ENCODE measurements at places on chromosomes 6 and 20. TPM values are rescaled to one million over a fixed set of nuclear protein-coding genes. Genes with fewer than 3 reads are reported as not detected.

Gene TNF
- total RNA-seq = 0.42 TPM

Gene LHFPL5
- total RNA-seq = not detected

Gene COL9A1
- total RNA-seq = 4.6 TPM

Gene GSTA1
- not detected for total RNA-seq

Gene KIFC1
- total RNA-seq = not detected

Gene TBX18
- 10.4 TPM for total RNA-seq

Gene MPIG6B
- total RNA-seq = 0.35 TPM

Gene TPBG
- total RNA-seq = 5.1 TPM

Gene DNAH8
- not detected for total RNA-seq

Gene TRMT6
- total RNA-seq = 9.6 TPM

Gene DSP
- 311 TPM for total RNA-seq

Gene SLC12A5
- total RNA-seq = 2.2 TPM

Gene F13A1
- 134 TPM for total RNA-seq

Gene GINS1
- total RNA-seq = 0.51 TPM

Gene NR2E1
- not detected for total RNA-seq

Gene HSPA1A
- 286 TPM for total RNA-seq

Gene TGM3
- not detected for total RNA-seq

Gene TRIM40
- total RNA-seq = not detected

Gene OTOR
- total RNA-seq = not detected

Gene CAPN11
- total RNA-seq = not detected

Gene MEP1A
- not detected for total RNA-seq

Gene LRRC73
- total RNA-seq = 0.82 TPM

Gene EEF1A2
- total RNA-seq = 701 TPM

Gene LPA
- total RNA-seq = not detected

Gene NRSN1
- total RNA-seq = not detected

Gene DLL1
- total RNA-seq = 23.9 TPM

Gene APOM
- total RNA-seq = 0.85 TPM

Gene RAB44
- total RNA-seq = 0.06 TPM

Gene KIF13A
- 79.3 TPM for total RNA-seq

Gene HMGN4
- 35.4 TPM for total RNA-seq

Gene FAM162B
- total RNA-seq = 2.4 TPM

Gene CDH26
- total RNA-seq = 1.3 TPM

Gene CLVS2
- total RNA-seq = not detected

Gene SOBP
- 20.6 TPM for total RNA-seq

Gene MMP24OS
- 45.9 TPM for total RNA-seq

Gene CRIP3
- 3.4 TPM for total RNA-seq

Gene TMEM244
- not detected for total RNA-seq

Gene MICB
- 1.6 TPM for total RNA-seq

Gene MYLK2
- total RNA-seq = 0.99 TPM

Gene MUCL3
- not detected for total RNA-seq

Gene SLA2
- 0.66 TPM for total RNA-seq

Gene TENT5A
- 31.5 TPM for total RNA-seq

Gene PPP1R3G
- 18.2 TPM for total RNA-seq

Gene SLC22A16
- not detected for total RNA-seq

Gene MAK
- total RNA-seq = 0.29 TPM

Gene HEY2
- 6.0 TPM for total RNA-seq

Gene CGA
- not detected for total RNA-seq

Gene FKBP1C
- not detected for total RNA-seq

Gene CST5
- total RNA-seq = not detected

Gene BCAS1
- not detected for total RNA-seq

Gene PTCHD4
- 0.61 TPM for total RNA-seq

Gene ULBP3
- 2.4 TPM for total RNA-seq

Gene KHDRBS2
- not detected for total RNA-seq

Gene SMLR1
- not detected for total RNA-seq

All from right cardiac atrium (tissue), 5 donors.